ENCODE measurements at places on chromosomes 11 and 22.

DNA sequence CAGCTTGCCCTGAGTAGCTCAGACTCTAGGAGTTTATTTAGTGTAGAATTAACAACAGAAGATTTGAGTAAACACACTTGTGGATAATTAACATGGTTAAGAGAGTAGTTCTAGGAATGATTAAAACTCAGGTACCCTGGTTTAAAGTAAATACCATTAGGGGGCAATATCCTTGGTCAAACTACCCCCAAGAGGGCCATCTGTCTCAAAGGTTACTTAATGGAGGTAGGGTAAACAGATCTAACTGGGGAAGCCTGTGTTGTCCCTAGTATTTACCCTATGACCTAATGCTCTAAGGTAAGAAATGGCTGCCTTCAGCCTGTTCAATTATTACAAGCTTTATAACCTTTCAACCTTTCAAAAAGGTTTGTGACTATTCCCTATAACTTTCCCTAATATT, 10.6 kb upstream of the GLYATL1 start:
- DNase-seq: no peak

GRCh38 chr11:65619281-65619928, 3.8 kb downstream of the PCNX3 start:
- no peak for DNase-seq

DNA sequence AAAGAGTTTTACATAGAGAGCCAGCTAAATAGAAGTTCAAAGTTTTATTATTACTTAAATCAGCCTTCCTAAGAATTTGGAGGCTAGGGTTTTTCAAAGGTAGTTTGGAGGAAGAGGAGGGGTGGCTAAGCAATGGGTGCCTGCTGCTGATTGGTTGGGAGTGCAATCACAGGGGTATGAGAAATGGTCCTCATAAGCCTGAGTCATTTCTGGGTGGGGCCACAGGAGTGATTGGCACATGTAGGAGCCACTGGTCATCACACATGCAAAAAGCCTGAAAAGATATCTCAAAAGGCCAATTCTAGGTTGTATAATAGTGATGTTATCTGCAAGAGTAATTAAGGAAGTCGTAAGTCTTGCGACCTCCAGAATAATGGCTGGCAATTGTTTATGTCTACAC, 12.9 kb downstream of the OR51L1 start:
- DNase-seq: no peak

DNA sequence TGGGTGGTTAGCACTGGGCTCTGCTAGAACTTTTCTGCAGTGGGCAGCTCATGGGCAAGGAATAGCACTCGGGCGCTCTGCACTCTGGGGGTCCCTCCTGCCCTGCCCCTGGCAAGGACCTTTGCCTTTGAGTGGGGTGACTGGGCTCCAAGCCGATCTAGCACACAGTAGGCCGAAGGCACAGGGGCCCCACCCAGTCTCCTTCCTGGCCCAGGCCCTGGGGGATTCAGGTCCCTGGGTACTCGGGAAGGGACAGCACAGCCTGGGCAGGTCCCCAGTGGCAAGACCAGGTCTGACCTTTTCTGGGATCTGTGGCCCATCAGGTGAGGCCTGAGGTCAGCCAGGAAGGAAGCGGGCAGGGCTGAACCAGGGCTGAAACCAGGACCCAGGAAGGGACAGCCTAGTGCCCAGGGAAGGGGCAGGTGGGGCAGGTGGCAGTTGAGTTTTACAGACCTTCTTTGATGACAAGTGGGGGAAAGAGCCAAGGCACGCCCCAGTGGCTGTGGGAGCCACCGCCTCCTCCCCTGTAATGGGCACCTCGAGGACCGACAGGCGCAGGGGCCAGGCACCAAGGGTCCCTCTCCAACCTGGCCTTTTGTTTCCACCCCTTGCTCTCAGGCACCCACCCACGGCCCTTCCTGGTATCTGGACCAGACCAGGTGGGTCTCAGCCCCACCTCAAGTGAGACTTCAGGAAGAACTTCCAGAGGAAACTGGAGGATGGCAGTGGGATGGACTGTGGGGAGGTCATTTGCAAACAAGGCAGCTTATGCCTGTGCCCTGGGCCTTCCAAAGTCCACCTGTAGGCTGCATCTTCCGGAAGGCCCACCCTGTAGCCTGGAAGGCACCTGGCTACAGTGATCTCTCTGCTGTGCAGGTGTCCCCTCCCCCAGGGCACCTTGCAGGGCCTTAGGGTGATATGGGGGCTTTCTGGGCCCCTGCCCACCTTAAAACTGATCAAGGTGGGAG, 883 bp upstream of the AIFM3 start:
- no peak for DNase-seq

GRCh38 chr11:105230586-105230985, 91.0 kb upstream of the CARD18 start:
- no peak for DNase-seq

DNA sequence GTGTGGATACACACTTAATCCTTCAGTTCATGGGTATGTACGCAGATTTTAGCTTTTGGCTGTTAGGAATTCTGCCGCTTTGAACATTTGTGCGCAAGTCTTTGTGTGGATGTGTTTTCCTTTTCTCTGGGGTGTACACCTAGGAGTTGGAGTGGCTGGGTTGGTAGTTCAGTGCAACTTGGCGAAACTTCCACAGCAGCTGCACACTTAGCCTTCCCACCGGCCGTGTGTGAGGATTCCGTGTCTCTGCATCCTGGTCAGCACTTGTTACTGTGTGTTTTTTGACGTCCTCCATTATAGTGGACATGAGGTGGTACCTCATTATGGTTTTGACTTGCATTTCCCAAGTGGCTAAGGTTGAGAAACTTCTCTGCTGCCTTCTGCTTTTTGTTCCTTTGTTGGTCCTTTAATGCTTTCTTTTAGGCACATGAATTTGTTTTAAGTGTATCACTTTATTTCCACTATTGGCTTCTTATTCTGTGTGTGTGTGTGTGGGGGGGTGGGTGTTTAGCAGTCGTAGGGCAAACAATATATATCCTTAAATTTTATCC, 72.1 kb upstream of the SLC25A18 start:
- no peak for DNase-seq

- DNase-seq: no peak
These were observed 17.8 kb downstream of the ADA2 start for GRCh38 chr22:17201285-17201945.

DNA sequence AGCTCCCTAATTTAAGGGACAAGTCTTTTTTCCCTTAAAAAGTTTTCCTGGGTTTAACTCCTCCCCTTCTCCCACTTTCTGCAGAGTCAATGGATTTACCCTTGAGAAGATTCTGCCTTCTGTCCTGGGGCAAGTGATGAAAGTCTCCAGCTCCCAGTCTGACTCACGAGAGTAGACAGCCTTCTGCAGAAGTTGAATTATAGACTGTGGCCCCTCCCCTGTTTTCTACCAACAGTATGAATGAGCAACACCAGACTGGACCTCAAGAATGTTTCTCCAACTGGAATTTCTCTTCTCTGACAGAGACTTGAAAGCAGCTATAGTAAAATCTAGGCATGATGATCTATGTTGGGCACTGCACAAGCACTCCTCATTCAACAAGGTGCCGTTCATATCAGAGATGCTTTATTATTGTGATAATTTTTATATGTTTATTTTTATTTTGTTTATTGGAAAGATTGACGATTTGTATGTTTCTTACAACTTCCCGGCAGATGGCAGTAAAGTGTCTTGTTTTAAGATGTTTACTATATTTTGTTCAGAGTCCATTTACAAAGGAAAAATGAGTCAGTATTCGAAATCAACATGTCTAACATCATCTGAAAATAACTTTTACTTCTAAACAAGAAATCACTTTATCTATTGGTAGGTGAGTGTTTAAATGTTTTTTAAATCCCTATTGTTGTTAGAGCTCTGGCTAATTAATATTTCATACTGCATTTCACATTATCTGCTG, 56.6 kb downstream of the LMO2 start:
- no peak for DNase-seq

GRCh38 chr11:118341815-118342489, 553 bp downstream of the CD3D start:
- no peak for DNase-seq

DNA sequence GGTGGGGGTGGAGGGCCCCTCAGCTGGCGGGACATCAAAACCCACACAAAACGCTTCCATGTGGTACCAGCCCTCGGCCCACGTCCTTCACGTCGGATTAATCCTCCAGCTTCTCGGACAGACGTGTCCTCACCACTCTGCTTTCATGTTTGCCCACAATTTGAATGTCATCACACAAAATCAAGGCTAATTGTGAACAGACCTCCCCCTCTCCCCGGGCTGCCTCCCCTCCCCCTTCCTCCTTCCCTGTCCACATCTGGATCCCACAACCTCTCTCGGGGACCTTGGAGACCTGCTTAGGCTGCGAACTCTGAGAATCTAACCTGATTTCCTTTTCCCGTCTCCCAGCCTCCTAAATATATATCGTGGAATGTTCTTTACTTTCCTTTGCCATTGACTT, 262.9 kb downstream of the MN1 start:
- DNase-seq: no peak

- DNase-seq: no peak
These were observed 61.3 kb downstream of the TRIM44 start for GRCh38 chr11:35723913-35724312.

- no peak for DNase-seq
These were observed 22.7 kb downstream of the OOSP3 start for GRCh38 chr11:59901306-59901705.

GRCh38 chr22:21948824-21949568, 3.7 kb downstream of the PPM1F start:
- no peak for DNase-seq

- DNase-seq: no peak
These were observed 1522.6 kb downstream of the FAM181B start for GRCh38 chr11:81211050-81211449.

GRCh38 chr11:125155767-125156166, 8.8 kb upstream of the PKNOX2 start:
- no peak for DNase-seq

GRCh38 chr22:29798801-29799200, 31.6 kb downstream of the UQCR10 start:
- DNase-seq: no peak

- no peak for DNase-seq
These were observed 35.4 kb upstream of the INCENP start for GRCh38 chr11:62088331-62088933.

DNA sequence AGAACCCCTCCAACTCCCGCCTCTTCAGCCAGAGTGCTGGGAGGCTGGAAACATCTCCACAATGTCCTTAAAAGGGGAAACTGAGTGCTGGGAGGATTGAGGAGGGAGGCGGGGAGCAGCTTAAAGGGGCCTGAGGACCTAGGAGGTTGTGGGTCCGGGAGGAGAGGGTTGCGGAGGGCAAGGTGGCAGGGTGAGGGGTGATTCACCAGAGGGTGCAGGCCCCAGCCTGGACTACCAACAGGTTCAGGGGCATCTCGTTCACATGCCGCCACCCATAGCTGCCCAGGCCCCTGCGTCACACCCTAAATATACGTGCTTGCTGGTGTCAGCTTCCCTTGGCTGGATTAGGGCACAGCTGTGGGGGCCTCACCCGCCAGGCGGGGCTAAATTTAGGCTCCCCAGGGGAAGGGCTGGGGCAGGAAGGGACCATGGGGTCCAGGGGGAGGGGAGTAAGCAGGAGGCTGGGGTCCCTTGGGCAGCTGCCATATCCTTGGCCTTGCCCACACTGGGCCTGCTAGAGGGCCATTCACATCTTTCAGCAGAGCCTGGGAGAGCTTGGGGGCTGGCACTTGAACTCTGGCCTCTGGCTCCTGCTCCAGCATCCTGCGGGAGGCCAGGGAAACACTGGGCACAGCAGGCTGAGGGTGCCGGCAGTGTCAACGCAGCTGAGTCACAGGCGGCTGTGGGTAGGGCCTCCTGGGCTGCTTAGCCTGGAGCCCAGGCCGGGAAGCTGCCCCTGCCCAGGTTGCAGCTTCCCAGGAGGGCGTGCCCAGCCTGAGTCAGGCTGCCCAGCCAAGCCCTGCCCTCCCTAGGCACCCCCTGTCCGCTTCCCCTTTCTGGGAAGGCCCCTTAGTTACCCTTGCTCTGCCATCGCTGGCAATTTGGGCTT, 1.3 kb downstream of the EHBP1L1 start:
- DNase-seq: peak; percentile 65

- no peak for DNase-seq
These were observed 935 bp upstream of the RCOR2 start for GRCh38 chr11:63917692-63918506.

- DNase-seq: no peak
These were observed 526 bp downstream of the TPST2 start for GRCh38 chr22:26589367-26589844.

- DNase-seq: no peak
These were observed 16.3 kb upstream of the C11orf87 start for GRCh38 chr11:109405671-109406070.

GRCh38 chr11:24489477-24489876, 7.4 kb upstream of the LUZP2 start:
- no peak for DNase-seq

DNA sequence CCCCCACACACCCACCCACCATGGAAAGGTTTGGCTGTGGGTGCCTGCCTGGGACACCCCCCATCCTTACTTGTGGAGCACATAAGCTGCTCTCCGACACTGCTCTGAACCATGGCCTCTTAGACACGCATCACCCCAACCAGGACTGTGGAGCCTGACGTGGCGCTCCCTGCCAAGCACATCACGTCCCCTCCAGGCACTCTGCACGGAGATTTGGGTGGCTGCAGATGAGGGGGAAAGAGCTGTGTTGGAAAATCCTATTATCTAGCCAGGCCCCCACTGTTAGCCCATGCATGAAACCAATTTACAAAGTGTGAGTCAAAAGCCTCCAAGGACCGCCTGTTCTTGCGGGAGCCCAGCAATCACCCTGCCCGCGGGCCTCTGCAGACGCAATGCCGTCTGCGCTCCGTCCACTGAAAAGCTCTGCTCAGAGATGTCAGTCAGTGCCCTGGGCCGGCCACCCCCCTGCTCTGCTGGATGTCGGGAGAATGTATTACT, 163.4 kb upstream of the NECTIN1 start:
- no peak for DNase-seq

DNA sequence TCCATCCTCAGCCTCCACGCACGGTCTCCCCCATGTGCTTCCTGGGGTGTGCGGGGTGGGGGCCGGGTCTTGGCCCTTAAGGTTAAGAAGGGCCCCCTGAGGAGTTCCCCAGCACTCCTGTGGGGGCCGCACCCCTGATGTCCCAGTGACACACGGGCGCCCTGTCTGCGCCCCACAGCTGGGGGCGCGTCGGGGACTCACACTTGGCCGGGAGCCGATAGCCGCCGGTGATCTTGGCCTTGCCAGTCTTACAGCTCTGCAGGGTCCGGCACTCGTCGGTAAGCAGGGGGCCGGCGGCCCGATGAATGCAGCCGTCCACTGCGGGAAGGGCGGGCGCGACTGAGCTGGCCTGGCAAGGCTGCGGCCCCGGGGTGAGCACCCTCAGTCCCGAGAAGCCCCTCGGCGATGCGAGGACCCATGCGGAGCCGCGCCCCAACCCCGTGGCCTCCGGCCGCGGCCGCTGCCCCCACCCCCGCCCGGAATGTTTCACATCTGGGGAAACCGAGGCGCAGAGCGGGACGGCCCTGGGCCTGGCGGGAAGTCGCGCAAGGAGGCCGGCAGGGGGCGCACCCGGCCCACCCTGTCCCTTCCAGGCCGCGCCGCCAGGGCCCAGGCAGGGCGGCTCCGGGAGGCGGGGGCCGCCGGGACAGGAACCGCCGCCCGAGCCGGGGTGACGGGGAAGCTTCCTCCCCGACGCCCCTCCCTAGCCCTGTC, 13.9 kb downstream of the OTUB1 start:
- DNase-seq: peak; percentile 74
